ENCODE measurements at places on chromosomes 4 and X. TPM values are rescaled to one million over a fixed set of nuclear protein-coding genes. Genes with fewer than 3 reads are reported as not detected.

GRCh38 chrX:20442597-20442996 is 175.9 kb upstream of the RPS6KA3 start:
- no peaks in the 10 kb centered on the region for H3K27me3 ChIP-seq
- H3K27ac ChIP-seq, result no peak overlapping the region
- peak; percentile 70 for DNase-seq
- no peak overlapping the region for H3K4me3 ChIP-seq
- H3K4me1 ChIP-seq, result no peaks in the 10 kb centered on the region

- no peak overlapping the region for H3K4me3 ChIP-seq
- DNase-seq, result no peak
- no peaks in the 10 kb centered on the region for H3K4me1 ChIP-seq
- H3K27me3 ChIP-seq, result no peaks in the 10 kb centered on the region
- no peak overlapping the region for H3K27ac ChIP-seq
- no peaks in the 10 kb centered on the region for H3K36me3 ChIP-seq
Measured at GRCh38 chrX:143661286-143661685, 25.4 kb upstream of the SLITRK4 start.

- no peaks in the 10 kb centered on the region for H3K36me3 ChIP-seq
- no peak overlapping the region for H3K4me3 ChIP-seq
- H3K4me1 ChIP-seq, result no peaks in the 10 kb centered on the region
Measured at GRCh38 chr4:144894573-144894972, 203.4 kb downstream of the ANAPC10 start.

DNA sequence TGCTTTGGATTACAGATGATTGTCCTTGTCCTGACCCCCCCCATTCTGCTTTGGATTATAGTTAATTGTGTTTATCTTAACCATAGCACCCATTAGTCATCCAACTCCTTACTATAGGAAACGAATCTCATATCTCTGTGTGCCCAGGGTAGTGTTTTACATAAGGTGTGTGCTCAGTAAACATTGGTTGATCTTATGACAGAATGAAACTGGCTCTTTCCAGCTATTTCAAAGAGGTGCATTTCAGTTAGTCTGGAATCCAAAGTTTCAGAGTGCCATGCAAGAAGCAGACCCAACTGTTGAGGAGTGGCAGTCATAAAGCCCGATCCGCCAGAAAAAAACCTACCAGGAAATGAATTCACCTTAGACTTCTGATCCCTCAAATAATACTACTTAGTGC is 14.7 kb downstream of the TRIM2 start:
- no peaks in the 10 kb centered on the region for H3K27me3 ChIP-seq
- H3K36me3 ChIP-seq, result no peaks in the 10 kb centered on the region
- no peak for DNase-seq
- no peak overlapping the region for H3K27ac ChIP-seq
- peaks cover 10% of the 10 kb centered on the region for H3K4me1 ChIP-seq
- no peak overlapping the region for H3K4me3 ChIP-seq

- peak; percentile 79 for DNase-seq
- no peaks in the 10 kb centered on the region for H3K27me3 ChIP-seq
- H3K4me3 ChIP-seq, result no peak overlapping the region
- peaks cover 19% of the 10 kb centered on the region for H3K4me1 ChIP-seq
Measured at GRCh38 chrX:153476666-153477363, 6.4 kb upstream of the HAUS7 start.

GRCh38 chr4:164800786-164801185 is 46.9 kb downstream of the SMIM31 start:
- H3K4me3 ChIP-seq, result no peak overlapping the region
- no peaks in the 10 kb centered on the region for H3K27me3 ChIP-seq
- DNase-seq, result no peak
- no peaks in the 10 kb centered on the region for H3K4me1 ChIP-seq

- peaks cover 29% of the 10 kb centered on the region for H3K4me1 ChIP-seq
- no peaks in the 10 kb centered on the region for H3K36me3 ChIP-seq
- peak; percentile 71 for DNase-seq
Measured at GRCh38 chr4:123788577-123788976, 392.0 kb downstream of the SPRY1 start.

Gene NPY1R
- total RNA-seq, result under 0.01 TPM

All from fibroblast of lung (primary cell).